ENCODE measurements at places on chromosomes 11 and 22. TPM values are rescaled to one million over a fixed set of nuclear protein-coding genes. Genes with fewer than 3 reads are reported as not detected.

Gene C22orf23
- total RNA-seq = 0.17 TPM

Gene TMEM225
- not detected for total RNA-seq

Gene OOSP4A
- not detected for total RNA-seq

Gene PARVA
- total RNA-seq = 27.7 TPM

Gene TSSK2
- total RNA-seq = not detected

Gene MCM5
- 13.4 TPM for total RNA-seq

Gene GLYAT
- not detected for total RNA-seq

Gene TYR
- total RNA-seq = not detected

Gene INS
- total RNA-seq = not detected

DNA sequence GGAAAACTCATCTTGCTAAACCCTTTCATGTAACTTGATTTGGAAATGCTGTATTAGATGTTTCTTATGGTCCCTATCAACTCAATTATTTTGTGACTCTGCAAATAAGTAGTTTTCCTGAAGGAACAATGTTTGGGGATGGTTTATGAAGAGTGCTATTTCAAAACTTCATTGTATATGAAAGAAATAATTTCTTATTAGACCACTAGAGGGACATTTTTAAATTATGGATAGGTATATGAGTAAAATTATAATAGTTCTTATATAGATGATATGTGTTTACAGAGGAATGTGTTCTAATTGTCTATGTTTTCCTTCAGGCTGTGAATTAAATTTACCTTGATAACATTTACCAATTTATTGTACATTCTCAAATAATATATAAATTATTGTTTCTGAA is 509.4 kb upstream of the RAG2 start:
- DNase-seq = no peak

DNA sequence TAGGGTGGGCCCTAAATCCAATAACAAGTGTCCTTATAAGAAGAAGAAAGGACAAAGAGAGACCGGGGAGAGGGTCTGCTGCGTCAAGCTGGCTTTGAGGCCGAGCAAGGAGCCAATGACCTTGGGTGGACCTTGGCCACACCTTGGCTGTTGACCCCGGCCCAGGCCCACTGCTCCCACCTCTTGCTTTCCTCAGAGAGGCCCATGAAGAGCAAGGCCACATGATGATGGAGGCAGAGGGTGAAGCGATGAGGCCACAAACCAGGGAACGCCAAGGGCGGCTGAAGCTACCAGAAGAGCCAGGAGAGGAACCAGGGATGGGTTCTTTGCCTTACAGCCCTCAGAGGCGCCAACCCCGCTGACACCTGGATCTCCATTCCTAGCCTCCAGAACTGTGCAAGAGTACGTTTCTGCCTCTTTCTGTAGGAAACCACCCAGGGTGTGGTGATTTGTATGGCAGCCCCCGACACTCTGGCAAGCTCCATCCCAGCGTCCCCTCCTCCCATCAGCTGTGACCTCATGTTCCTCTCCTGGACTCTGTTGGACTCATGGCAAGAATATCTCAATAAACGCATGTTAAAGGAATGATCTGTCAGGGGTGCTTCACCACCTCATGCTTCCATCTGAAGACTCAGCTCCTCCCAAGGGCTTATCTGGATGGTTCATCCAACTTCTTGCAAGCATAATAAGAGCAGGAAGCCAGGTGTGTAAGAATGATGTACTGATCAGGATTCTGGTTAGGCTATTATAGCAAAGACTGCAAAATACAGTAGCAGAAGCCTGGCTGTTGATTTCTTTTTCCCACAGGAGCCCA is 41.6 kb upstream of the LINC01488 start:
- DNase-seq = no peak

- no peak for DNase-seq
Observed at GRCh38 chr11:65776196-65776595, 4.6 kb downstream of the AP5B1 start.

GRCh38 chr11:115626414-115626813 is 122.2 kb upstream of the CADM1 start:
- DNase-seq = peak; percentile 71

DNA sequence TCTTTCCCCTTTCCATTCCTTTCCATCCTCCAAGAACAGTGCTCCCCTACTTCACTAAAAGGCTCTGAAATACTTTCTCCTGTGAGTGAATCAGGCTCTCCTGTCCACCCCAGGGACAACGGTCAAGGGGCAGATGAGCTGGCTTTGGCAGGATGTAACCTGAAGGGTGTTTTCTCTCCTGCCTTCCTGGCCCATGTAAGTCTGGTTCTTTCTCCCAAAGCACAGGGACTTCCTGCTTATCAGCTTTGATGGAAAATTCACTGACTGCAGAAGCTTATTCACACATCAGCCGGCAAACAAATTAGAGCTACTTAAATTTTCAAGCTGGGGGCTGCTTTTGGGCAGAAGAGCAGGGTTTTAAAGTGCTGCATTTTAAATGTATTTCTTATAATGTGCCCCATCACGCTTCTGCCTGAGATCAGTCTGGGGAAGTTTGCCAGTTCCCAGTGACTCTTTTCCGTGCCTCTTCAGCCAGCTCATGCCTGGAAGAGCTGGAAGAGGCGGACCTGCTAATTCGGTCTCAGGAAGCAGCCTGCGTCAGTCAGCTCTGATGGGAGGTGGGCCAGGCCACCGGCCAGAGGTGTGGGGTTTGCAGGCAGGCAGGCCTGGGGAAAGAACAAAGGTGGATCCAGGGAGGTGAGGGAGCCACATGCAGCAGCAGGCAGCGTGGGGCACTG is 140.4 kb upstream of the TBCEL start:
- DNase-seq = peak; percentile 23

DNA sequence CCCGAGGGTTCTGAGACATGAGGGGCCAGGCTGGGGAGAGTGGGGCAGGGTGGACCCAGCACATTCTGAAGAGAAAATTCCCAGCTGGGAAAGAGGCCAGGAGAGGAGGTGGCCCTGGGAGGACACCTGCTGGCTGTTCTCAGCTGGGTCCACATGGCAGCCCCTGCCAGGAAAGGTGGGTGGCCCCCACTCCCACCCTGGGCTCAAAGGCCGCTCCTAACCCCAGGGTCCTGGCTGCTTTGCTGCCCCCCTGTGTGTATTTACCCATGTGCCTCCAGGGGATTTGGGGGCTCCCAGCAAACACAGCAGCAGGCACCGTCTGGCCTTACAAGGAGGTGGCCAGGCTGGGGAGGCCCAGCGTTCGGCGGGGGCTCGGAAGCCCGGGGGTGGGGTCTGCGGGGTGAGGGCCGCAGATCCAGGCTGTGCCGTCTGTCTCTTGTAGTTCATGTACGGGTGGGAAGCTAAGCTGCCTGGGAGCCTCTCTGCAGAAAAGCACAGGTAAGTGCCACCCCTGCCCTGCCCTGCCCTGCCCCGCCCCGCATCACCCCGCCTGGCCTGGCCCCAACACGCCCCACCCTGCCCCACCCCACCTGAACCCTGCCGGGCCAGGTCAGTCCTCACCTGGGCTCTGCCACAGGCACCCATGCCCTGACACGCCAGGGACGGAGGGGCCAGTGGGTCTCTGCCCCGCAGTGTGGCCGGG is 10.6 kb downstream of the MUC5B start:
- DNase-seq = no peak

- DNase-seq = peak; percentile 26
Observed at GRCh38 chr11:77851503-77851902, 30.6 kb downstream of the AAMDC start.

GRCh38 chr11:33643167-33643824 is 57.3 kb downstream of the C11orf91 start:
- no peak for DNase-seq

GRCh38 chr11:69494851-69495250 is 13.4 kb downstream of the LINC01488 start:
- DNase-seq = no peak

- DNase-seq = no peak
Observed at GRCh38 chr22:46897246-46897623, 134.8 kb downstream of the TBC1D22A start.

DNA sequence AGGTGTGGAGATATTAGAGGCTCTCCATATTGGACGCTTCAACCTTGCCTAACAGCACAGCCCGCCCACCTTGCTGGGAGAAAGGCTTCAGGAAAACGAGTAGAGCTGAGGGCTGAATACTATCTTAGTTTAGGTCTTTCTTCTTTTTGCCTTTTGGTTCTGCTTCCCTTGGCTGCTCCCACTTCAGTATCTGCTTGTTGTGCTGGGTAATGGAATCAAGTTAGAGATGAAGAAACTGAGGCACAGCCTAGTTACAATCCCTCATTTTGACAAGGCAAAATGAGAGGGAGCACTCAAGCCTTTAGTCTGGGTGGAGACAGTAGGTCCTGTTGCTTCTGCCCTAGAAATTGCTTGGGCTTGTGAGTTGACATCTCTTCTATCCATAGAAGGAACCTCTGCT is 41.3 kb upstream of the HSD17B12 start:
- no peak for DNase-seq

GRCh38 chr11:11946878-11947277 is 61.5 kb downstream of the DKK3 start:
- no peak for DNase-seq

Measured in fibroblast of lung (primary cell).